Effector memory CD4-positive, alpha-beta T cell (primary cell): ENCODE measurements at places on chromosomes 1 and 21.

DNA sequence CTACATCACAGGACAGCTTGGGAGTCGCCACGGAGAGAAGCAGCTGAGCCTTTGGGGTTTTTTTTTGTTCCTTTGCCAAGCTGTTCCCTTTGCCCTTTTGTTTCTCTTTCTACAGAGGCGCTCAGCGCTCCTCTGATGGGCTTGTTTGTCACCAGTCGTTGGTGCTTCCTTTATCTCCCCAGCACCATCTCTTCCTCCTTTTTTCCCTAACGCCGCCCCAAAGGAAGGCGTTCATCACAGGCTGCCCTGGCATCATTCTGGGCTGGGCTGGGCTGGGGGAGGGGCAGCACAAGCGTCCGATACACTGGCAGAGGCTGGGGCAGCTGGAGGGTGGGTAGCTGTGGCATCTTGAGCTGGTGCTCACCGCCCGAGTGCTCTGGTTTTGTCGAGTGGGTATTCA lies 10.5 kb downstream of the IGSF21 start:
- H3K4me3 ChIP-seq, result no peak overlapping the region
- H3K4me1 ChIP-seq, result no peaks in the 10 kb centered on the region
- DNase-seq, result no peak
- no peak overlapping the region for H3K27ac ChIP-seq
- H3K36me3 ChIP-seq, result no peaks in the 10 kb centered on the region

DNA sequence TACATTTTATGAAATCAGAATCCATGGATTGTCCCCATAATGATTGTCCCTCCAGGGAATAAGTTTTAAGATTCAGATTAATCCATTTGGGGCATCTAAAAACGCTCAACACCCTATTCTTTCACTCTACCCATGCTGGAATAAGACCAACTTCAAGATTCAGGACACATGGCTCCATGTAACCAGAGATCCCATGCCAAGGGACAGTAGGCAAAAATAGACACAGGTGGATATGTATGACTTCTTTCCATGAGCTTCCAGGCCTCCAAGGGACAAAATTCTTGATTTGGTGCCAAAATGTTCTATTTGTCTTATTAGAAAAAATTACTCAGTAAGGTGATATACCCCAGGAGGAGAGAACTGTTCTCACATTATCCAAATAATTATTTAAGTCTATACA lies 178.8 kb downstream of the NRIP1 start:
- H3K36me3 ChIP-seq, result no peaks in the 10 kb centered on the region
- no peaks in the 10 kb centered on the region for H3K27me3 ChIP-seq
- H3K4me3 ChIP-seq, result no peak overlapping the region
- no peaks in the 10 kb centered on the region for H3K4me1 ChIP-seq
- H3K27ac ChIP-seq, result no peak overlapping the region

- H3K36me3 ChIP-seq, result no peaks in the 10 kb centered on the region
- no peak overlapping the region for H3K4me3 ChIP-seq
- no peak overlapping the region for H3K27ac ChIP-seq
These were observed 54.3 kb upstream of the GALNT2 start for GRCh38 chr1:230012741-230013140.

- peaks cover 45% of the 10 kb centered on the region for H3K4me1 ChIP-seq
- H3K27me3 ChIP-seq, result no peaks in the 10 kb centered on the region
- H3K4me3 ChIP-seq, result no peak overlapping the region
- no peak overlapping the region for H3K27ac ChIP-seq
- no peak for DNase-seq
These were observed 12.3 kb downstream of the RCAN3 start for GRCh38 chr1:24514946-24515345.

DNA sequence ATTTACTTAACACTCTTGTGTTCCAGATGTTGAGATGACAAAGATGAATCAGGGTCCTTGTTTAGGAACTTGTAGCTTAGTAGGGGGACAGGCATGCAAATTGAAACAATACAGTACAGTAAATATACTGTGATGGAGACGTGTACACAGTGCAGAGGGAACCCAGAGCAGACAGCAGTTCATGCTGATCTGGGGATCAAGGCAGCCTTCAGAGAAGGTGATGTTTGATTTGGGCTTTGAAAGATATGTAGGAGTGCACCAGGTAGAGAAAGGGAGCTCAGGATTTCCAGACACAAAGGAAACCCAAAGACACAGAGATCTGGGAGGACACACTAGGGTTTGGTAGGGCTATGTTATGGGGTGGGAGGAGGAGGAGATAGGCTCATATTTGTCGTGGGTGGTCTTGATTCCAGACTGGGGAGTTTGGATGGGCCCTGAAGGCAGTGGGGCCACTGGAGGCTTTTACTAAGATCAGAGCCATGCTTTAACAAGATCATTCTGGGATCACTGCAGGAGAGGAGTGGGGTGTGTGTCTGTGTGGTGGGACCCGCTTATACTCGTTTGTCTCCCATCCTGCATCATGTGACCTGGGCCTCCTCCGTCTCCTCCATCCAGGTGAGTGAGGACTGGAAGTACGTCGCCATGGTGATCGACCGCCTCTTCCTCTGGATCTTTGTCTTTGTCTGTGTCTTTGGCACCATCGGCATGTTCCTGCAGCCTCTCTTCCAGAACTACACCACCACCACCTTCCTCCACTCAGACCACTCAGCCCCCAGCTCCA lies 7.8 kb downstream of the CHRNB2 start:
- peaks cover 11% of the 10 kb centered on the region for H3K36me3 ChIP-seq
- no peaks in the 10 kb centered on the region for H3K27me3 ChIP-seq
- no peak for DNase-seq
- H3K4me3 ChIP-seq, result no peak overlapping the region
- no peak overlapping the region for H3K27ac ChIP-seq

GRCh38 chr1:153774026-153774595 lies 1.1 kb upstream of the SLC27A3 start:
- no peak overlapping the region for H3K27ac ChIP-seq
- no peak for DNase-seq
- H3K4me1 ChIP-seq, result peaks cover 11% of the 10 kb centered on the region
- no peak overlapping the region for H3K4me3 ChIP-seq
- no peaks in the 10 kb centered on the region for H3K27me3 ChIP-seq

- DNase-seq, result no peak
- H3K36me3 ChIP-seq, result no peaks in the 10 kb centered on the region
- H3K27me3 ChIP-seq, result no peaks in the 10 kb centered on the region
- H3K4me1 ChIP-seq, result no peaks in the 10 kb centered on the region
- no peak overlapping the region for H3K27ac ChIP-seq
These were observed 204.9 kb upstream of the USP24 start for GRCh38 chr1:55420026-55420425.

GRCh38 chr1:211701733-211702132 lies 26.3 kb upstream of the NEK2 start:
- no peaks in the 10 kb centered on the region for H3K4me1 ChIP-seq
- no peaks in the 10 kb centered on the region for H3K36me3 ChIP-seq
- no peak overlapping the region for H3K27ac ChIP-seq
- DNase-seq, result no peak
- no peak overlapping the region for H3K4me3 ChIP-seq

DNA sequence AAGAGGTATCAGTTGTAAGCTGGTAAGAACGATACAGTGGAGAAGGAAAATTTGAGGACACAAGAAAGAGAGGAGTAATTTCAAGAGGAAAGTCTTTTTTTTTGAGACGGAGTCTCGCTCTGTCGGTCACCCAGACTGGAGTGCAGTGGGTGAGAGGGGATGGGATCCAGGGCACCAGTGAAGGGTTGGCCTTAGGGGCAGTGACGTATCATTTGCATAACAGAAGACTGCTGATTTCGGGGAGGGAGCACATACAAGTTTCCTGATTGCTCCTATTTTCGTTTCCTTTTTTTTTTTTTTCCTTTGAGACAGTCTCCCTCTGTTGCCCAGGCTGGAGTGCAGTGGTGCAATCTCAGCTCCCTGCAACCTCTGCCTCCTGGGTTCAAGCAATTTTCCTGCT lies 4.2 kb downstream of the S100A13 start:
- no peaks in the 10 kb centered on the region for H3K4me1 ChIP-seq
- DNase-seq, result no peak
- no peak overlapping the region for H3K4me3 ChIP-seq
